GOT3 (cell line): ENCODE measurements at places on chromosomes 13 and 19.

DNA sequence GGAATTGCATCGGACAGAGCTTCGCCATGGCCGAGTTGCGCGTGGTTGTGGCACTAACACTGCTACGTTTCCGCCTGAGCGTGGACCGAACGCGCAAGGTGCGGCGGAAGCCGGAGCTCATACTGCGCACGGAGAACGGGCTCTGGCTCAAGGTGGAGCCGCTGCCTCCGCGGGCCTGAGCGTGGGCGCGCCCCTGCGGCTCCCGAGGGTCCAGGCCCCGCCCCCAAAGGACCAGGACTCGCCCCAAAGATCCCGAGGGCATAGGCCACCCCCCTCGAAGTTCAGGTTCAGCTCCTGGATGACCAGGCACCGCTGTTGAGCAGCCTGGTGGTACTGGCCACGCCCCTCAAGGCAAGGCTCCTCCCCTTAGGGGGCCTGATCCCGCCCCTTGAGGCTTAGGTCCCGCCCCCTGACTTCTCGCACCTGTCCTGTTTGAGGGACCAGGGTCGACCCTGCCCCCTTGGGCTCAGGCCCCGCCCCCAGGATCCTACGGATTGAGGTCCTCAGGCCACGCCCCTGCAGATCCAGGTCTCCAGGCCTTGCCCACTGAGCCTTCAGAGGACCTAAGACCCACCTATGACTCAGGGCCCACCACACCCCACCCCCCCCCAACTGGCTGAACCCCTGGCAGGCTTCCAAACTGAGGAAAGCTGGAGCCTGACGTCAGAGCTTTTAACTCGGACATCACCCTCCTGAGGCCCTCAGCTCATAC, 43.1 kb downstream of the CYP4F22 start:
- no peak for DNase-seq

DNA sequence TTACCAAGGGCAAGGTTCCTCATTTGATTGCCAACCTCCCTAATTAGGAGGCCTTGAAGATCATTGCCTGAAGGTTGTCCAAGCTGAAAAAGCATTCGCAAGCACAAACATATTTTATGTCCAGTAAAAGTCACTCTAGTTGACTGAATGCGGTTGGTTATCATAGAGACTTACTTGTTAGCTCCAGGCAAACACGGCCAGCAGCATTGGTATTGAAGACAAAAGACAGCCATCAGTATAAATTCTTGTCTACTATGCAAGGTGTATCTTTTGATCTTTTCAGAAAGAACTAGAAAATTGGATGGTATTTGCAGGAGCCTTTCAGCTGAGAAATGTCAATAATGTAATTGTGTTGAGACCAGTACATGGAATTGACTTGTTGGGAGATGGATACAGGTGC, 129.9 kb downstream of the GPC6 start:
- no peak for DNase-seq

- no peak for DNase-seq
Measured at GRCh38 chr13:112746044-112746443, 56.2 kb downstream of the ATP11A start.

DNA sequence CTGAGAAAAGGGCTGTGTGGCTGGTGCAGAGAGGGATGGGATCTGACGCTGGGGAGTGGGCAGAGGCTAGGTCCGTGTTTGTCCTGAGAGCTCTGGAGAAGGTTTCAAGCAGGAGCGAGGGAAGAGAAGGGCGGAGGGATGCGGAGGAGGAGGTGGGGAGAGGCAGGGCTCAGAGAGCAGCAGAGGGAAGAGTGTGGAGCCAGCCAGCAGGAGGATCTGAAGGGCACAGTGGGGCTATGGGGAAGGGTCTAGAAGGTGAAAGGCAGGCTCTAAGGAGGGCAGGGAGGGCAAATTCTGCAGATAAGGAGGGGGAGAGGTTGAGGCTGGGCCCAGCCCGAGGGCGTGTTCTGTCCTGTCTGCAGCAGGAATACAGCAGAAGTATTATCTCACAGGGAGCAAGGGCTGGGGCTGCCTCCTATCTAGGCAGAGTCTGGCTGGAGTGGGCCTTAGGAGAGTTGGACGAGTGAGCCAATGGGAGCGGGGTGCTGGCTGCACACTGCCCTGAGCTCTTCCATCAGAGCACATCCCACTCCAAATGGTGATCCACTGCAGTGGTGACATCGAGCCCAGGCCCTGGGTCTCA, 6.1 kb downstream of the AP2A1 start:
- DNase-seq: no peak

DNA sequence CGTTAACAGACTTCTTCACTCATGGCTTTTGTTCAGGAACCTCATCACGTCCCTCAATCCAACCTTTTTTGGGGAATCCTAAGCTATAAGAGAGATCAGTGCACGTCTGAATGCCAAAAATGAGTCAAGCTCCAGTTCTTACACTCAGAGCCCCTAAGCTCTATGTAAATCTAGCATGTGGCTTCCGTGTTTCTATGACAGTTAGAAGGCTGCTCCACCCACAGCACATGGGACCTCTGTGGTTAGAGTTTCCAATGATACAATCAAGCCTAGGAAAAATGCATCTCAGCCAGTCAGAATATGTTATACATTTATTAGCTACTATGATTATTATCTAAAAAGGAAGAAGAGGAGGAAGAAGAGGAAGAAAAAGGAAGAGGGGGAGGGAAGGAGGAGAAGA, 135.9 kb downstream of the ENOX1 start:
- no peak for DNase-seq

DNA sequence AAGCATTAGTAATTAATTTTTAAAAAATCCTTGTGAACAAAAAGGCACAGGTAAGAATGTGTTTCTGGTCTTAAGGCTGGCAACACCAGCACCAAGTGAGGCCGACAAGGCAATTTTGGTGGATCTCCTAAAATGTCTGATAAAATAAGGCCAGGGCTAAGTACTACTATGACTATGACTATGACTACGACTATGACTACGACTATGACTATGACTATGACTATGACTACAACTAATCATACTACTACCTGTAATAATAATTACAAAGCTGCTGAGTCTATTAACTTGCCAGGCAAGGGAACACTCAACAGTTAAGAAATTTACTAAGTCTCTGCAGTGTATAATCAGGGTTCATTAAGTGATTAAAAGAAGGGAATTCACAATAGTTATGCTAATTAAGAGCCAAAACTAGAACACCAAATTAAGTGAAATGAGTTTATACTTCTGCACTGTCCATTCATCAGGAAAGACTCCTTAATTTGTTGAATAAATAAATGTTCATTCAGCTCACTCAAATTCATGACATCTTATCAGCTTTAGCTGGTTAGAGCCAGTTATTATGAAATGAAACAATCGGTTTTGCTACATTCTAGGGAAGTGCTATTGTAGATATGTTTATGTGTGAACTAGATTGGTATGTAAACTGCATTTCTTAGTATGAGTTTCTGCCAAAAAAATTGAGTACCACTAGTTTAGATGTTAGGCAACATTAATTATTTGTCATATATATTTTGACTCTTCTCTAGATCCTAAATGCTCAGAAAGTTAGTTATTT, 1626.2 kb upstream of the PCDH20 start:
- DNase-seq: no peak
